MV-4-11 (cell line): ENCODE measurements at places on chromosomes 6 and 20.
A peak's percentile ranks its signal among the peaks of the same experiment; 100 is the strongest.

DNA sequence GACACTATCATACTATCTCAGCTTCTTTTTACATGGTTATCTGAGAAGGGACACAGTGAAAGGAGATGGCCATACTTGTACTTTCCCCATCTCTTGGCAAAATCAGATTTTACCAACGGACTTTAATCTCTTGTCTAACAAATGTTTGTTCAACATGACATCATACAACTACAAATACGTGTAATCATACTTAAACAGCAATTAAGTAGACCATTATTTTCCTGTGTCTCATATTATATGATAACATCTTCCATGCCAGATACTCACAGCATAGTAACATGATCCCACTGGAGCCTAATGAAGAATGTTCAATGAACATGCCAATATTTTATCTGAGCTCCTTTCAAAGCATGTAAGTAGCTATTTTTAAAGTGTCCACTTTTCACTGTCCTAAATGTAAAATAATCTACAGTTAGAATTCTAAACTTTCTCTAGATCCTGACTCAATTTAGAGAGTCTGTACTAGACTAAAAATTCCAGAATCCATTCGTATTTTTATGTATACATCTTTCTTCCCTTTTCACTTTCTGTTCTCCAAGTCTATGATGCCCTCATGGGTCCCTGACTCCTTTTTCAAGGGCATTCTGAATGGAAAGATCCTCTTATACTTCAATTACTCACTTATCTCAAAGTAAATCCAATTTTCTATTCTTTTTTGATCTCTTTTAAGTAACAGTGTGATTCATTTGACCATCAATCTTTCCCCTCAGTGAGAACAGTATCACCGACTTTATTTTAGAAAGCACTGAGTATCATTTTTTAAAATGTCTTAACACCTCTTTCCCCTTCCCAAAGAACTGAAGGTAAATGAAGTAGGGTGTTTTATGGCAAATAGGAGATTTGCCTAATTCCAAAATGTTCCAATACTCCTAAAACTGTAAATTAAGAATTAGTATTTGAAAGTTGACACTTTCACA lies 133.5 kb downstream of the CDK19 start:
- DNase-seq: no peak

DNA sequence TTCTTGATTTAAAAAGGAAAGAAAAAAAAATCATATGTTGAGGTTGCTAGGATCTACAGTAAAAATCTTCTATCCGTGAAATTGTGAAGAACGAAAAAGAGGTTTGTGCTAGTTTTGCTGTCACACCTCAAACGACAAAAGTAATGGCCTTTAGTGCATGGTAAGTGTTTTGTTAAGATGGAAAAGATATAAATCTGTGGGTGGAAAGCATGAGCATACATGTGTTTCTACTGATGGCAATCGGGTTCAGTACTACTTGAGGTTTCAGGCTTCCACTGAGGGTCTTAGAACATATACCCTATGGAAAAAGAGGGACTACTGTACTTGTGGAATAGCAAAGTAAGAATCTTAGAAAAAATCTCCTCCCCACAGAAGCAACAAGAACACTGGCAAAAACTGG lies 58.0 kb downstream of the AHI1 start:
- no peak for DNase-seq

DNA sequence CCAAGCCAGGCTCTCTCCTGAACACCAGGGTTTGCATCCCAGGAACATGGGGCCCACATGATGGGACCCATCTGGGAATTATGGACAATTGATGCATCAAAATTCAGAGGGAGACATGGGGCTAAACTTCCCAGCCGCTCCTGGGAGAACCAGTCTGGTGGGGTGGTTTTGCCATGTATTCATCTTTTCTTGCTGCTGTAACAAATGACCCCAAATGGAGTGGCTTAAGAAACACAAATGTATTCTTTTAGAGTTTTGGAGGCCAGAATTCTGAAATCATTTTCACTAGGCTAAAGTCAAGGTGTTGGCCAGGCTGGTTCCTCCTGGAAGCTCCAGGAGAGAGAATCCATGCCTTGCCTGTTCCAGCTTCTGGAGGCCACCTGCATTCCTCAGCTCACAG lies 6.5 kb downstream of the SLC13A3 start:
- DNase-seq: no peak

DNA sequence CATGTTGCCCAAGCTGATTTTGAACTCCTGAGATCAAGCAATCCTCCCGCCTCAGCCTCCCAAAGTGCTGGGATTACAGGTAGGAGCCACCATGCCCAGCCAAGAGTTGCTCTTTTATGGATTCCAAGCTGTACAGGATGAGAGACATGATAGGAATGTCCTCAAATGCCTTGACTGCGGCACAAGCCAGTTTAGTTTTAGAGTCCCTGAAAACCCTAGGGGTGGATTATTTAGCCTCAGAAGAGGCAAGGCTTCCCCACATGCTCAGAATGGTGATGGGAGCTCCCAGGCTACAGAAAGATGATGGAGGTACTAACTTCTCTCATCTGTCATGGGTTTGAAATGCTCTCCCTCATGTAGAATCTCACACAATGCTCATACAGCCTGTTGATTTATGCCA lies 280.5 kb upstream of the PRND start:
- DNase-seq: no peak

- DNase-seq: peak; percentile 60
These were observed 169.0 kb downstream of the TBC1D7 start for GRCh38 chr6:13159300-13159699.

DNA sequence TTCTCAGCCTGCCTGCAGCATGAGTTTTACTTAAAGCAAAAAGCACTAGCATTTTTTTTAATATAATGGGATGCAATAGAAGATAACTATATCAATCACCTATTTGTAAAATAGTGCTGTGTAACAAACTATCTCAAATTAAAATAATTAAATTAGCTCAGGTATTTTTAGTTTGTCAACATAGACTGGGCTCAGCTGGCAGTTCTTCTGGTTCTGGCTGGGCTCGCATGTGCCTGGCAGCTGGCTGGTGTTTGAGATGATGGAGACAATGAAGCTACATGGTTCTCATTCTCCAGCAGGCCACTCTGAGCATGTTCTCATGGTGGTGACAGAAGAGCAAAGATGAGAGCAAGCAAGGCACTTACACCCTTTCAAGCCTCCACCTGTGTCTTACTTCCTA lies 181.0 kb downstream of the PLCB1 start:
- no peak for DNase-seq

GRCh38 chr6:149921361-149921760 lies 1.6 kb downstream of the RAET1G start:
- no peak for DNase-seq

DNA sequence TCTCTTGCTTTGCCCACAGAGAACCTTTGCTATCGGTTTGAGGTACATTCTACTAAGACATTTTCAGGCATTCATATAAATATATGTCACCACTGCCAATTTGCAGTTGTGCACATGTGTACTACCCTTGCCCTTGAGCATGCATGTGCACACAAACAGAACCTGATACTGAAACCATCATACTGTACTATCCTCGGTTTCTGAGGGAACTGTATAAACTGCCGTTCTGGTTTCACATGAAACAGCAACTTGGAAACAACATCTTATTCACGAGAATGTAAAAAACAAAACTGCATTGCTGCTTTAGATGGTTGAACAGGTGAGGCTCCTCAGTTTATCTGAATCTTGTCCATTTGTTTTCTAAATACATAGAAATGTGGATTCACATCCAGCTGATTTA lies 151.2 kb upstream of the TMEM170B start:
- peak; percentile 63 for DNase-seq

GRCh38 chr6:142300758-142301650 lies 803 bp upstream of the ADGRG6 start:
- no peak for DNase-seq

GRCh38 chr6:161949531-161949930 lies 675.7 kb upstream of the AGPAT4 start:
- no peak for DNase-seq

DNA sequence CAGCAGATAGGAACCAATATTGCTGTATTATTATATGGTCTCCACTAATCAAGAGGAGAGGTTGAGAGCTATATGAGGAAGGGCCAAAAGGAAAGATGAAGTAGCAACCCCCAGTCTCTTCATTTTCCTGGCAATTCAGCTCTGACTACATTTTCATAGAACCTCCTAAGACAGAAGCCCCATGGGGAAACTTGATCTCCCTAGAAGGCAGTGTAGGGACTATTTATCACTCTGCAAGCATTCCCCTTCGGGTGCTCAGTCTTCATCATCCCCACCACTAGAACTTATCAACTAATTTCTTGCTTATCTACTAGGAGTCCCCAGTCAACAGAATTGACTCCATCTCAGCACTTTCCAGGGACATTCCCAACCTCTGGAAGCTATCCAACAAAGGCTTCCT lies 25.5 kb upstream of the ITCH start:
- no peak for DNase-seq

DNA sequence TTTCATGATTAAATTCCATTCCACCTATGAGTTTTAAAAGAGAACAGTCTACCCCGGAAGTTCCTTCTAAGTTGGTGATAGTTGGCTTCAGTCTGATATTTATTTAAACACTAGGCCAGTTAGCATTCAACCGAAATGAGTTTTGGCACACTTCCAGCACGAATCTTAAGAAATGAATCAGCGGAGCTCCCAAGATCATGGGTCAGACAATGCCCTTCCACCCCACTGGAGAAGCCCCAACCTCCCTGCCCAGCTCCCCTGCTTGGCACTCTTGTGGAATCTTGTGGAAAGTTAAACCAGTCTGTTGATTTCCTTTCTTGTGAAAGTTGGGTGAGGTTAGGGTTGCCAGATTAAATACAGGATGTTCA lies 64.3 kb downstream of the MKKS start:
- DNase-seq: no peak

DNA sequence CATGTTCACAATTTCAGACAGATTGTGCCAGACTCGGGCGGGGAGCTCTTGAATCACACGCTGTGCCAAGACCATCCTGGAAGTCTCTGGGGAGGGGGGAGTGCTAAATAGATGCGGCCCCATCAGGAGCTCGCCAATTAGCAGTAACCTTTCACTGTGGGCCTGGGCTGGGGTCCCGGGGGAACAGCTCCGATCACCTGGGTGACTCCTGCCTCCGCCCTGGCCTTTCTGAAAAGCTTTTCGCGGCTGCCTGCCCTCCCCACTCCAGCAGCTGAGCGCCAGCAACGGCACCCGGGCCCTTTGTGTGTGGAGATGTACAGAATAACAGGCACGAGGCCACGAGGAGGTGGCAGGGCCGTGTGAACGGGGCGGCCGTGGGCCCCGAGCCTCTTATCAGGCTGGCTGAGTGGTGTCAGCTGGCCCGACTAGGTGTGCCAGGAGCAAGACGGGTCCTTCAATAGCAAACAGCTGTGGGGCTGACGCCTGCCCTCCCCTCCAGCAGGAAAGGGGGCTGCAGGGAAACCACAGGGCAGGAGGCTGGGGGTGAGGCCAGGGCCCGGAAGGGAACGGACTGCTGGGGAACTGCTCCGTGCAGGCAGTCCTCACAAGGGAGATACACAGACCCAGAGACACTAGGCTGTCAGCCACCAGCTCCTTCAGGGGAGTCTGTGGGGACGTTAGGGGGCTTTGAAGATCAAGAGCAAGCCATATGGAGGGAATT lies 56.8 kb downstream of the NOL4L start:
- DNase-seq: no peak

DNA sequence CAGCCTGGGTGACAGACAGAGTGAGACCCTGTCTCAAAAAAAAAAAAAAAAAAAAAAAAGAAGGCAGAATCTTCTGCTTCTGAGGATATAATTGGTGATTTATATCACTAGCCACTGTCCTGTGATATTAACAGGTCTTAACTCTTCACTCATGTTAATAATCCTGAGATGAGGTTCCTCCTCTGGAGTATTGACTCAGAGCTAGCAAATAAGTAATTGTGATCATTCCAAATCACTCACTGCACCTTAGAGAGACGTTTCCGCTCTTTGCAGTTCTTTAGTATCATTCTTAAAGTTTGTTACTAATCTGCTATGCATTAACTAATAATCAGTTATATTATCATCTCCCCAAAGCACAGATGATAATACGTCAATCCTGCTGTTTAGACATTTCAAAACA lies 41.6 kb upstream of the NOX3 start:
- no peak for DNase-seq

- DNase-seq: peak; percentile 50
These were observed 125.8 kb upstream of the NXT1 start for GRCh38 chr20:23224806-23225205.

GRCh38 chr6:35041086-35041861 lies 99.9 kb downstream of the TCP11 start:
- DNase-seq: no peak

- no peak for DNase-seq
These were observed 530.3 kb downstream of the KHDRBS2 start for GRCh38 chr6:61755739-61756138.

- peak; percentile 90 for DNase-seq
These were observed 15.2 kb upstream of the AMD1 start for GRCh38 chr6:110859335-110859792.

GRCh38 chr20:25037288-25038102 lies 20.4 kb downstream of the ACSS1 start:
- DNase-seq: no peak

GRCh38 chr6:142301651-142302391 lies at the start of gene ADGRG6:
Gene ADGRG6 (plus strand): TSS chr6:142302007. CDS start chr6:142302330, 323 bp downstream.
- DNase-seq: no peak

- DNase-seq: peak; percentile 89
These were observed 2.1 kb downstream of the TAAR5 start for GRCh38 chr6:132587424-132587823.

DNA sequence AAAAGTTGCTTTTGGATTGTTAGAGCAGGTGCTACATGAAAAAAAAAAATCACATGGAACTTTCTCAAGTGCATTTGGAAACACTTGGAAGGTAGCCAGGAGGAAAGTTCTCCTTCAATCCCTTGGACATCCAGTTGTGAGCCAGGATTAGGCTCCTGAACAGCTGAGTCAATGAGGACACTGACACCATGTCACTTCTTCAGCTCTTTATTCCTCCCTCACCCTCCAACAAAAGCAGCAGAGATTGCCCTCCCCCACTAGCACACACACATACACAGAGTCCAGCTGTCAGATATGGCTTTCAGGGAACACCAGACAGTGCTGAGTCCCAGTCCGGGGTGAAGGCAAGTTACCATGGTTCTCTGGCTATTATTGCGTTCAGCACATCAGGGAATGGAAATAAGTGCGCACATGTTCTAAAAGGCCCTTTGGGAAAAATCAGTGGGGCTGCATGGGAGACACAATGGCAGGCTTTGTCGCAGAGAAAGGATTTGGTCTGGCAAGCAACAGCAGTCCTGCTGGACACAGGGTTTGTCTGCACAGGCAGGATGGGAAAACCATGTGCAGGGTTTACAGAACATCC lies 124.7 kb upstream of the MARCKS start:
- no peak for DNase-seq

- DNase-seq: no peak
These were observed 284.9 kb upstream of the TBX18 start for GRCh38 chr6:85049282-85049681.

- DNase-seq: no peak
These were observed 64.8 kb upstream of the HLA-E start for GRCh38 chr6:30424549-30424948.
